ENCODE measurements at places on chromosomes 5 and 9.

- DNase-seq = no peak
Observed at GRCh38 chr9:129848712-129849441, 13.6 kb downstream of the USP20 start.

- DNase-seq = no peak
Observed at GRCh38 chr5:15692706-15693381, 192.9 kb downstream of the FBXL7 start.

GRCh38 chr5:71492817-71493615 lies 37.6 kb downstream of the BDP1 start:
- DNase-seq = no peak

- DNase-seq = no peak
Observed at GRCh38 chr9:2142212-2142611, 127.1 kb downstream of the SMARCA2 start.

- no peak for DNase-seq
Observed at GRCh38 chr9:82325907-82326306, 337.3 kb downstream of the SPATA31D1 start.

DNA sequence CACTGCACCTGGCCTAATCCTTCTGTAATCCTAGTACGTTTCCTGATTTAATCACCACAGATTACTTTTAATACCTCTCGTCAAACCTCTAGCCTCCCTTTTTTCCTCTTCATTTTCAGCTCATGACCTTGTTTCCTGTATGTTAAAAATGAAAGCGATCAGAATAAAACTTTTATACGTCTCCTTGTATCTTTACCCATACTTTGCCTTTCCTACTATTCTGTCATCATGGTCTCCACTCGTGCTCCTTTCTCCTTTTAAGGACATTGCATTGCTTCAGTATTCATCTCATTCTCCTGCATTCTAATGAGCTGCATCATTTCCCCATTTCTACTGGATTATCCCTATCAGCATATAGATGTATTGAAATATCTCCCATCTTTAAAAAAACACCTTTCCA lies 8.5 kb downstream of the CDC42SE2 start:
- no peak for DNase-seq
